Stomach (tissue), 19 donors: ENCODE measurements at places on chromosomes 4 and X. TPM values are rescaled to one million over a fixed set of nuclear protein-coding genes. Genes with fewer than 3 reads are reported as not detected.

Gene ADH6
- polyA plus RNA-seq, result not detected

Gene TLR6
- polyA plus RNA-seq, result 0.19 TPM

Gene WAS
- 3.7 TPM for polyA plus RNA-seq

Gene DAPP1
- 8.2 TPM for polyA plus RNA-seq

Gene P2RY8
- polyA plus RNA-seq, result 0.76 TPM

Gene GAGE13
- not detected for polyA plus RNA-seq
